Activated CD8-positive, alpha-beta memory T cell treated with anti-CD3 and anti-CD28 coated beads, Interleukin-2, amount 50 U/mL, for 4 hours (primary cell): ENCODE measurements at places on chromosomes 6 and 20.
A peak's percentile ranks its signal among the peaks of the same experiment; 100 is the strongest.

- peak; percentile 36 for DNase-seq
Measured at GRCh38 chr6:148203970-148204369, 138.7 kb upstream of the SASH1 start.

DNA sequence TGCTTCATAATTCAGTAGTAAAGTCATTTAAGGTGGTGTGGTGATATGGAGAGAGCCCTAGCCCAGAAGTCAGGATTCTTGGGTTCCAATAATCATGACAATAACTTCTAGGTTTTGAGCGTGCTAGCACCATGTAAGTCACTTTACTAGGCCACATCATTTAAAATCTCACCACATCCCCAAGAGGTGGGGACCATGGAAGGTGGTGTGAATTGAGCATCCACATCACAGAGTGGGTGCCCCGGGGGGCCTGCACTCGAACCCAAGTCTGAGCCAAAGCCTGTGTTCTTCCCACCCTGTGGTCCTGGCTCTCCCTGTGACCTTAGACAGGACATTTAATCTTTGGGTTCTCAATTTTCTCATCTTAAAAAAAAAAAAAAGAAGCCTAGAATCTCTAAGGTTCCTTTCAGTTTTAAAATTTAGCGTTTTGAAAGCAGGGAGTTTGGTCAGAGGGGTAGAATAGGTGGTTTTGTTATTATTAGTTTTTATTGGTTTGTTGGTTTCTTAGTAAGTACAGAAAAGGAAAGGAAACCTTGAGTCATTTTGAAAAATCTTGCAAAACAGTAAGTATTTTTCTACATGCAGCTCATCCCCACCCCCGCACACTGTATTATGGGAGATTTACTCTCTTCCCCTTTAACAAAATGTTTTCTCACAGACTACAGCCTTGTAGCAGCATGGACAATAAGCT is 26.4 kb downstream of the ARMC2 start:
- peak; percentile 33 for DNase-seq

DNA sequence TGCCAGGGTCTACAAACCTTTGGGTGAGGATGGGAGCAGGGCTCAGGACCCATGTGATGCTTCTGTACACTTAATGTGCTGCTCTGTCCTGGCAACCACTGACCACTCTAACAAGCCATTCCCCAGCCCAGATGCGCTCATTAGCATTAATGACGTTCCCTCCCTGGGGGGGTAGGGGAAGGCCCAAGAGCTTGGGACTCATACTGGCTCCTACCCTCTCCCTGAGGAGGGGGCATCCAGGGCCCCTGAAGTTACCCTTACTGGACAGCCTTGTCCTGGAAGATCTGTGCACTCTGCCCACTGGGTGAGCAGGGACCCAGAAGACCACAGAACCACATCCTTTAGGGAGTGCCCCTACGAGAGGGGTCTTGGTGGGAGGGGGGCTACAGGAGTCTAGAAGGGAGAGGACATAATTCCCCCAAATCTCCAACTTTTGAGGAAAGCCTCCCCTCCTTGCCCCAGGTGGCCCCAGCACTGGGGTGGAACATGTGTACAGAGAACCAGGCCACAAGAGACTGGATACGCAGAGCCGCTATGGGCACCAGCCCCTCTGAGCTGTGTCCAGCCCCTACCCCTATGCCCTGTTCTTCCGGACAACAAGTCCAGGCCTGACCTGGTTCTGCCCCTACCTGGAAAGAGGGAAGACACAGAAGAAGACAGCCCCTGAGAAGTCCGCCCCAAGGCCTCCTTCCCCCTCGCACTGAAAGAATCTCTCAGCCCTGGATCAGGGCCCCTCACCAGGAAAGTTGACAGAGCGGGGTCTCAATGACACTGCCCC is 1.4 kb downstream of the TEAD3 start:
- DNase-seq = no peak

GRCh38 chr6:114941078-114941477 is 598.3 kb upstream of the HS3ST5 start:
- DNase-seq = no peak

GRCh38 chr6:34934516-34934915 is 45.5 kb downstream of the ANKS1A start:
- no peak for DNase-seq

DNA sequence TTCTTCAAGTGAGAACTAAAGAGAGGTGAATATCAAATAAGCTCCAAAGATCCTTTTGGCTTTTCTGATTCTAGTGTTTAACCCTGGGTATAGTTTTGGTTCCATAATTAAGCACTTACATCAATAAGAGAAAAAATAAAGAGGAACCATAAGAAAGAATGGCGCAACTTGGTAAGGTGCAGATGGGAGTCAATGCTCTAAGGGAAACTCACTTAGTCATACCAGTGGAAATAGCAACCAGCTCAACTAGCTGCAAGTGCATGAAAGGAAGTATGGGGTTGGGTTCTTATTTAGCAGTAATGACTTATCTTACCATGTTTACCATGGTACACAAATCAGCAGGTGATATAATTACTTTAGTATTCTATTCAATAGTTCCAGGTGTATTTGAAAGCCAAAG is 296.5 kb upstream of the RUNX2 start:
- no peak for DNase-seq

GRCh38 chr6:88455317-88455716 is 289.2 kb upstream of the CNR1 start:
- no peak for DNase-seq

- DNase-seq = no peak
Measured at GRCh38 chr20:44176833-44177534, 10.0 kb downstream of the JPH2 start.

DNA sequence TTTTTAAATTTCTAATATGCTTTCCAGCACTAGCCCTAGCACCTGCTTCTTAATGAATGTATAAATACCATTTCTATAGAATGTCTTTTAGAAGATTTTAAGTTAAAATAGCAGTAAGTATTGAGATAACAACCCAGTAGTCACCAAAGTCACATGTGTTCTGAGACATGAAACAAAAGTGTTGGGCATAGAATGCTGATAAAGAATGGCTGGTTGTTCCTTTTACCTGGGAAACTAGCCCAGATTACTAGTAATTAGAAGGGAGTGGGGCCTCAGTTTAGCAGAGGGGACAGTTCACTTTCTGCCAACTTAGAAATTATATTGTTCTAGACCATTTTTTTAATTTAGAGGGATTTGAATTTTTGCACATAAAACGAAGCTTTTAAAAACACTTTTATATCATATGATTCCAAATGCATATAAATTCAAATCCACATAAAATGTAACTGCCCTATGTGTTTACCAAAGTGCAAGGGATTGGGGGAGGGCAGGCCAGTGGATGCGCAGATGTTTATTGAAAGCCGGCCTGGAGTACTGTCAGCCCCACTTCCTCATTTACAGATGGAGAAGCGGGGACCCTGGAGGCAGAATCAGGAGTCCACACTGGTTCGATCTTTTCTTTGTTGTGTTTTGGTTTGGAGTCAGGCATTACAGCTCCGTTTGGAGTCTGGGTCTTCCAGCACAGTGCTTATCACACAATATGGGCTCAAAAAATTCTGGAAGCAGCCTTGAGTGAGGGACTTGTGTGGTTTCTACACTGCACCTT is 139.8 kb downstream of the ZDHHC14 start:
- DNase-seq = no peak

- DNase-seq = no peak
Measured at GRCh38 chr20:8353512-8353911, 221.4 kb downstream of the PLCB1 start.

DNA sequence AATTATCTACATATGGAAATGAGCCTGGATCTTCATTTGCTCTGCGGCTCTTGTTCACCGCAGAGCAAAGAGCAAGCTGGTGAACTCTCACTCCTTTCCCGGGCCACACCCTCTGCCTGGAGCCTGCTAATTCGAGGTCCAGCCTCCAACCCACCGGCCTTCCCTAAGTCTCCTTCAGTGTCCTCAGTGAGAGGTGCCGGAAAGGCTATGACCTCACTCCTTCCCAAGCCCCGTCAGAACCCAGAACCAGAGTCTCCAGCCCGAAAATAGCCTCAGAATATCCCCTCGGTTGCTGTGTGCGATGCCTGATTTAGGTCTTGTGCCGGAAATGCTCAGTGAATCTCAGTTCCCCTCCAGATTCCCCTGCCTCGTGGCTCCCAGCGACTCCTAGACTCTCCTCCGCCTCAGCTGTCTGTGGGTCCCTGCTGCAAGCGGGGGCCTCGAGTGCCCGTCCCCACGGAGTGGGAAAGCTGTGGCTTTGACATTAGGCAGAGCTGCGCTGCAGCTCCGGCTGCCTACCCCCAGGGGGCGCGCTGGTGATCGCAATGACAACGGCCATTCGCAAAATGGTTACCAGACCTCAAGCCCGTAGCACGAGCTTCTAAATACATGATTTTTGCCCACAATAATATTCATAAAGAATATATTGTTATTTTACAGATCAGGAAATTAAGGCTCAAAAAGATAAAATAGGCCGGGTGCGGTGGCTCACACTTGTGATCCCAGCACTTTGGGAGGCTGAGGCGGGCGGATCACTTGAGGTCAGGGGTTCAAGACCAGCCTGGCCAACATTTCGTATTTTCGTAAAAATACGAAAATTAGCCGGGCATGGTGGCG is 4.1 kb upstream of the BNIP5 start:
- peak; percentile 77 for DNase-seq

DNA sequence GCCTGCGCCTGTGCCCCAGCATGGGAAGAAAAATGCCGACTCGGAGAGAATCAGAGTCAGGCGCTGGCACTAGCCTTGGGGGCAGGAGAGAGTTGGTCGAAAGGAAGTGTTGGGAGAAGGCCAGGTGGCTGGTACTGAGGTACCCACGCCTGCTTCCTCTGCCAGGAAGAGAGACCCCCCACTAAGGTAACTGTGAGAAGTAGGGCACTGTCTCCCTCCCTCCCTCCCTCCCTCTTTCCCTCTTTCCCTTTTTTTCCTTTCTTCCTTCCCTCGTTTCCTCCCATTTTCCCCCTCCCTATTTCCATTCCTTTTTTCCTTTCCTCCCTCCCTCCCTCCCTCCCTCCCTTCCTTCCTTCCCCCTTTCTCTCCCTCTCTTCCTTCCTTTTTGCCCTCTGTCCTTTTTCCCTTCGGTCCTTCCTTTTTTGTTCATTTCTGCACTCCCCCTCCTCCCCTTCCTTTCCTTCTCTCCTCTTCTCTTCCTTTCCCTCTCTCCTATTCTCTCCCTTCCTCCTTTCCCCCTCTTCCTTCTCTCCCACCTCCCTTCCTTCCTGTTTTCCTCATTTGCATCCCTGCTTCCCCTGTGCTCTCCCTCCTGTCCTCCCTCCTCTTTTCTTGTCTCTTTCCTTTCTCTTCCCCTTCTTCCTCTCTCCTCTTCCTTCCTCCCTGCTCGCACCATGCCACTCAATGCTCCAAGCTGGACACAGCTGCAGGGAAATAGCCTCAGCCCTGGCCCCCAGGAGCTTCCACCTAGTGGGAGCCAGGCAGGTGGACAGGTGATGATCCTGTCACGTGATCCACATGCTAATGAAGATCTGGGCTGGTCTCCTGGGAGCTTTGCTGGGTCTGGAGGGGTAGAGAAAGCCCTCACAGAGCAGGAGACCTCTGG is 148.0 kb downstream of the DHX35 start:
- DNase-seq = no peak

- no peak for DNase-seq
Measured at GRCh38 chr6:130076512-130076911, 58.1 kb downstream of the L3MBTL3 start.

DNA sequence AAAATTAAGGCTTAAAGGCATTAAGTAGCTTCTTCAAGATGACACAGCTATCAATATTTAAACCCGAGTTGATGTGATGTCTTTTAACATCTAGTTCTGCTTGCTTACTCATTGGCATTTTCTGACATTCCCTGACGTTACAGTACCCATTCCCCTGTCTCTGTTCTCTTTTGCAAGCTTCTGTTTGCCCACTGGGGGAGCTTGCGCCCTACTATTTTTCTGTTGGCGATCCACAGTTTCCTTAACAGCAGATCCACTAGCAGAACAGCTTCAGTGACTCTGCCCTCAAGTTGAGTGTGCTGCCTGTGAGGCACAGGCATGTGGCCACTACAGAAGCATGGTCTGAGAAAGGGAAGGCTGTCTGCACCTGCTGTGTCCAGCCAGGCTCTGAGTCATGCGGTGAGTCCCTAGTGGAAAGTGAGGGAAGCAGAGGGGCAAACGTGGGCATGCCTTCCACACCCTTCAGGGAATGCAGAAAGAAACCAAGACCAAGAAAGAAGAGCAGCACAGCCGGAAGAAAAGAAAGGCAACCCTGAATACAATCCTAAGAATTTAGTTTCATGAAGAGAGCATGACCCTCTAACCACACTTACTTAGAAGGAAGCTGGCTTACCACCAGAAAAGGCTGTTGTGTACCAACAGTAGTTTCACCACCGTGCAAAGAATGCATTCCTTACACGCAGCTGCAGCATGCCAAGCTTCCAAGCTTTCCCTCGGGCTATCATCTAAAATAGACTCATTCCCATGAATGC is 97.7 kb upstream of the VGLL2 start:
- DNase-seq = no peak

- no peak for DNase-seq
Measured at GRCh38 chr20:50681359-50682064, 9.8 kb downstream of the RIPOR3 start.

GRCh38 chr6:15331143-15331542 is 85.3 kb downstream of the JARID2 start:
- DNase-seq = no peak

DNA sequence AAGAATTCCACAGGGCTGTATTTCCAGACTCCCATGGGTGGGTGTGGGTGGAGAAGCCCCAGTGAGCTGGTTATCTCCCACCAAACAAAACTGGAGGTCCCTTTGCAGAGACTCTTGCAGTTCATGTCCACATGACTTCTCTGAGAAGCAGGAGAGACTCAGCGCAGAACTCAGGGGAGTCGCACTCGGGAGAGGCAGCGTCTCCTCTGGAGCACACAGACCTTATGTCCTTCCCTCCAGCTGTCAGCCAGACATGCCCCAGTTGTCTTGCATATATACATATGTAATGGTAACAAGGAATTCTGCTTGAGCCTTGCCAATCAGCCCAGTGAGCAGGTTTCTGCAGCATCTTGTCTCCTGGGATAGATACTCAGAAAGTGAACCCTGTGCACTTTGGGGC is 23.8 kb downstream of the MYT1 start:
- DNase-seq = no peak

- no peak for DNase-seq
Measured at GRCh38 chr6:134363323-134364039, 45.6 kb upstream of the SGK1 start.

DNA sequence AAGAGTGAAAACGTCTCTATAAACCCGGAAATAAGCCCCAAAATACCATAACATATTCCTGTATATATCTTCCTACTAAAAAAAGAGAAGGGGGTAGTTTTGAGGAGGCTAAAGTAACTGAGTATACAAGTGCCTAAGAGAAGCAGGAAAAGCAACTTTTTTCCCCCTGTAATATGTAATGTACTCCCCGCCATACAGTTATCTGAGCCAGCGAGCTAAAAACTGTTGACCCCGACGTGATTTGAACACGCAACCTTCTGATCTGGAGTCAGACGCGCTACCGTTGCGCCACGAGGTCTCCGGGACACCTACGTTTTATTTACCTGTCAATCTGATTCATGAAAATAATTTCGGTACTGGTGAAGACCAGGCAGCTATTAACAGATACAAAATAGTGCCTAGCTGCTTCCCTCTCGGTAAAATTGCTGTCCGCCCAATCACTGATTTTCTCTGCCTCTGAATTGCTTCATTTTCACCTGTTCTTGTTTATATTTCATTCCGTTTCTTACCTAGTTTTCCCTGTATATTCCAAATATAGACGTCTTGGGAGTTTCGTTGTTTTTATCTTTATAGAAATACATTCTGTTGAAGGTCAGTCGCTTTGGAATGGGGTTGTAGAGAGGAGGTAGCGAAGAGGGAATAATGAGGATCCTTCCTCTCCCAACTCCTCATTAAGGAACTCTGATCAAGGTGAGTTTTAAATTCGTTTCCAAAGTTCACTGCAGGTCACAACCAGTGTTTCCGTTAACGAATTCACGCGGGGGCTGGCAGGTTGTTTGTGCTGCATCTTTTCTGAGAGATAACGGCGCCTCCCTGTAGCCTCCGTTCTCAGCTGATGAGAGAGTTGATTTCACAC is 33.6 kb upstream of the BTN3A2 start:
- peak; percentile 51 for DNase-seq
